NAMALWA (cell line): ENCODE measurements at places on chromosomes 3 and 15.
A peak's percentile ranks its signal among the peaks of the same experiment; 100 is the strongest.

- DNase-seq, result no peak
Measured at GRCh38 chr15:29003191-29003839, 117.5 kb downstream of the APBA2 start.

DNA sequence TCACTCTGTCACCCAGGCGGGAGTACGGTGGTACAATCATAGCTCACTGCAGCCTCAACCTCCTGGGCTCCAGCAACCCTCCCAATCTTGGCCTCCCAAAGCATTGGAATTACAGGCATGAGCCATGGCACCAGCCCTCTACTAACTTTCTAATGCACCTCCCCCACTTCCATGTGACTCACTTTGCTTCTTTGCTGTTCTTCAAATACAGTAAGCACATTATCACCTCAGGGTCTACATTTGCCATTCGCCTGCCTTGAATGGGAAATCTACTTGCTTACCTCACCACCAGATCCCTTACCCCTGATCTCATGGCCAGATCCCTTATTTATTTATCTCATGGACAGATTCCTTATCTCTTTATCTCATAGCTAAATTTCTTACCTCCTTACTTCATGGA lies 235.3 kb downstream of the KCNMB2 start:
- DNase-seq, result no peak

- DNase-seq, result peak; percentile 11
Measured at GRCh38 chr3:155712008-155712407, 32.9 kb downstream of the PLCH1 start.

- DNase-seq, result peak; percentile 27
Measured at GRCh38 chr3:45994419-45995235, 997 bp downstream of the FYCO1 start.

DNA sequence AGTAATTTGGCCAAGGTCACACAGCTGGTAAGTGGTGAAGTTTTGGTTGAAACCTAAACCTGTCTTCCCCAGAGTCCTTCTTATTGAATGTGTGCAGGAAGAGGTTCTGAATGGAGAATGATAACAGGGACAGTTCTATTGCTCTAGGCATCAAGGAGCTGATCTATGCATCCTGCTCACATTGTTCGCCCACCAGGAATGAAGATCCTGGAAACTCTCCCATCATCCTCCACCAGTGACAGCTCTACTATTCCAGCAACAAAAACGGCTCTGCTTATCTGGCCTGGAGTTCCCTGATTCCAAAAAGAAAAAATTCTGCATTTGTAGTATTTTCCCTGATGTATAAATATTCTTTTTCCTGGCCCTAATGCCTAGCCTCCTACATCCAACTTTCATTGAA lies 16.4 kb upstream of the TNFAIP8L3 start:
- DNase-seq, result no peak

DNA sequence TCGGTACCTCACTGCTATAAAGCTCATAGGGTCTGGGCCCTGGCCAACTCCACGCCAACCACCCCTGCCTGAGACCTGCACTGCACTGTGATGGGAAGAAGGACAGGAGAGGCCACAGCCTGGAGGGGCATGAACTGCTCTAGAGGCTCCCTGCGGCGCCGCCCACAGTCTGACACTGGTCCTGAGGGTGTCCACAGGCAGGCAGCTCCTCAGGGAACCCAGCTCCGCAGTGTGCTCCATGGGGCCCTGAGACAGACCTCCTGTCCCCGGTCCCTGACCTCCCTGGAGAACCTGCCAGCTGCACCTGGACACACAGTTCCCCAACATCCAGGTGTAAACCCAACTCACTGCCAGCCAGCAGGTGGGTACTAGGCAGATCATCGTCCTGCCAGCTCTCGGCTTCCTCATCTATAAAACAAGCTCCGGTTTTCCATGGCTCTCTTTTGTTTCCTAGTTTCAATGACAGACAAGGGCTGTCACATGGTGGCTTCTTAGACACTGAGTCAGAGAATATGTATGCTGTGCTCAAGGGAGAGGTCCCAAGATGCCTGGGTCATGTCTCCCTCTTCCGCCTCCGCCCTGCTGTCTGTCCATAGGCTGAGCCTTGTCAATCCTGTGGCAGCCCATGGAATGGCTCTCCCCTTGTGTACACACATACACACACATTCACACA lies 5.1 kb upstream of the HAPLN3 start:
- DNase-seq, result no peak

DNA sequence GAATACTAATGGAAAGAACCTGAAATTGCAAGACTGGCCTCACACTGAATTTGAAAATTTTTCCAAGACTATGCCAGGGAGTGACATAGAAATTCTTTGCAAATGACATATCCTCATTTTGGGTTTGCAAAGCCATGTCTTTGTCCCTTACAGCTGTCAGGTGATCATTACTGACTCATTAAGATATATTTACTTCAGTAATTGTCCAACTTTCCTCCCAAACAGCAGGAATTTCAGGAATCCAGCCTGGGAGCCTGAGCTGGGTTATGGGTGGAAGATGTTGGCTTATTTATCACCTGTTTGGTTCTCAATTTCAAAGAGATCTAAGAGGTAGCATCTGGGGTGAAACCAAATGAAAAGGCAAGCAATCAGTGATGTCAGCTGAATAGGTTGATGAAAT lies 111.6 kb upstream of the ACP3 start:
- DNase-seq, result no peak

DNA sequence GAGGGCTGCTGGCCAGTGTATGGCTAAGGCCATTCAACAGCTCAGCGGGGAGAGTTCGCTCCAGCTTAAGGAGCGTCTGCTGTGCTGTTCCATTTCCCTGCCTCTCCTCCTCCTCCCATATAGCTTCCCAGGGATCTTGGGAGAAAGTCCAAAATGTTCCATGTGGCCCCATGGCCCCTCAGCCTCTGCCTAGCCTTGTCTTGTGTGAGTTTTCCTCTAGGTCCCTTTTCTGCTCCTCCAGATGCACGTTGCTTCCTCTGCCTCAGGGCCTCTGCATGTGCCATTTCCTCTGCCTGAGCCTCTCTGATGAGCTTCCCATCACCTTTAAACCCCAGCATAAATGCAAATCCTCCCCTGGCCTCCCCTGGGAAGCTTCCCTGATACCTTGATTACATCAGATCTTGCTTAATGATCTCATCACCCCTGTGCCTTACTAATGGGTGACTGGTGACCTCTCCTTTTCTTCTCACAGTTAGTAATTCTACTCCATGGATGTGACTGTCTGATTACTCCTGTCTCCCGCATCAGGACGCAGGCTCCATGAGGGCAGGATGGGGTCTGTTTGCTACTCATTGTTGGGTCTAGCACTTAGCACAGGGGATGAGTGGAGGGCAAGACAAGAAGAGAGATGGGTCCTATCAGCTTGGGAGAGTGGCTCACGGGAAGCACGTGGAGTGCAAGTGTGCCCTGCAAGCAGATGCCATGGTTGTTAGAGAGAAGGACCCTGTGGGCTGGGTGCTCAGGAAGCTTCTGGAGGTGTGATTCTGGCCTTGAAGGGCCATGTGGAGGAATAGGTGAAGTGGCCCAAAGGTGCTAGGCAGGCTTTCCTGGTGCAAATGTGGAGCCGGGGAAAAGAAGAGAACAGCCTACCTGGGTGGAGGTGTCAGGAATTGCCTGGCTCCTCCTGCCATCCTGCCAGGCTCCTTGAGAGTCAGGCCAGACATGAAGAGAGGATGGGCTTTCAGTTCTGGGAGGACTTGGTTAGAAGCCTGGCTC lies 23.8 kb downstream of the ITGA11 start:
- no peak for DNase-seq

- DNase-seq, result no peak
Measured at GRCh38 chr15:74369756-74370155, 2.3 kb upstream of the CYP11A1 start.

- no peak for DNase-seq
Measured at GRCh38 chr3:115518100-115518852, 105.0 kb upstream of the GAP43 start.

DNA sequence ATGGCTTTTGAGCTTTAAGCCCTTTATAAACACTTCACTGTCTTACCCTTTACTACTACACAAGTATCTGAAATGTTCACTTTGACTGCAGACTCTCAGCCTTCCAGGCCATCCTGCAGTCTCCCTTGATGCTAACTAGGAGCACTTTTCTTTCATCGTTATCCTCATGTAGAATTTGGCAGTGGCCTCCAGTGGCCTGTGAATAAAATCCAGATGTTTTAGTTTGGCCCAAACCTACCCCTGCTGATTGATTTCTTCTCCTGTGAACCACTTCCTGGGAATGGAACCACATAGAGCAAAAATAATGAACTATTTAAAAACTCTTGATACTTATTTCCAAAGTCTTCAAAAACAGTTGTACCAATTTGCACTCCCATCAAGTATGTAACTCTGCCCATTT lies 271.9 kb downstream of the FEZF2 start:
- DNase-seq, result no peak

DNA sequence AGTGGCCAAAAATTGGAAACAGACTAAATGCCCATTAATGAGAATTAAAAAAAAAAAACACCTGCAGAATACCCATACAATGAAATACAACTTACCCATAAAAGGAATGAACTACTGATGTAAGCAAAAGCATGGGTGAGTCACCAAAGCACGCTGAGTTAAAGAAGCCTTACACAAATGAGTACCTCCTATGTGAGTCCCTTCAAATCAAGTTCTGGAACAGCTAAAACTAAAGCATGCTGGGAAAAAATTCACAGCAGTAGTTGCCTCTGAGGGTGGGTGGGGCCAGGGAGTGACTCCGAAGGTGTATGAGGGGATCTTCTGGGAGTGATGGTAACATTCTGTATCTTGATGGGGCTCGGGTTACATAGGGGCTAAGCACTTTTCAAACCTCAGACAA lies 11.4 kb downstream of the MYO5C start:
- DNase-seq, result no peak

DNA sequence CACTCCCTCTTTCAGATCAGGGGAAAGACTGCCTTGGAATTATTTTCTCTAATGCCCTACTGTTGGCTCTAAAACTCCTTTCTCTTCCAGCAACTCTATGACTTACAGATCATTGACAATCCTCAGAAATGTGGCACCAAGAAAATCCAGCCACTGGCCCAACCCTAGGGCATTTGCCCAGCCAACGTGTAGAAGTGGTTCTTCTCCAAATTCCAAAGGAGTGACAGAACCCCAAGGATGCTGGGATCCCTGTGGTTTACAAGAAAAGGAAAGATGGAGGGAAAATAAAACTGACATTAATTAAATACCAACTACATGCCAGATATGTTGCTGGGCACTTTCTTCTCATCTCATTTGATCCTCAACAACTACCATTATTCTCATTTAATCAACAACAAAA lies 216.0 kb downstream of the NTRK3 start:
- no peak for DNase-seq

DNA sequence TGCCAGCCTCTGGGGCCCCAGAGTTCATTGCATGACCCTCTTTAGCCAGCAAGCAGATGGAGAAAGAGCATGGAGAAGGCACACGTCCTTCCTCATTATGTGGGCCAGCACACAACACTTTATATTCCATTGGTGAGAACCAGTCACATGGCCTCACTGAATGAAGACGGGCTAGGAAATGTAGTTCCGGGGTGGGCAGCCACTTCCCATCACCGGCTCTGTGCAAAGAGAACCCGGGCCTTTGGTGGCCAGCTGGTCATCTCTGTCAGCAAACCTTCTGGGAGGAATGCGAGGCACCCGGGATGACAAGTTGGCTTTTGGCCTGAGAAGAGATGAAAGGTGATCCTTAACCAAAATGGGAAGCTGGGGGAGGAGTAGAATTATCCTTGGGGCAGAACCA lies 90.2 kb upstream of the VGLL4 start:
- DNase-seq, result no peak
